ENCODE measurements at places on chromosomes 2 and 18. TPM values are rescaled to one million over a fixed set of nuclear protein-coding genes. Genes with fewer than 3 reads are reported as not detected.

Gene KIF1A
- total RNA-seq, result not detected

Gene RNF138
- 21.7 TPM for total RNA-seq

Gene DIPK1C
- not detected for total RNA-seq

Gene SH2D6
- not detected for total RNA-seq

Gene EFEMP1
- total RNA-seq, result 2,583 TPM

Gene MOGAT1
- total RNA-seq, result not detected

Gene IL1RN
- total RNA-seq, result 0.28 TPM

Gene FAM110C
- 1.4 TPM for total RNA-seq

Gene VWA3B
- not detected for total RNA-seq

Gene GULP1
- total RNA-seq, result 38.9 TPM

Gene GALNT13
- 0.28 TPM for total RNA-seq

Gene RDH14
- total RNA-seq, result 33.5 TPM

Gene NGEF
- 1.9 TPM for total RNA-seq

Gene COL4A3
- total RNA-seq, result 11.0 TPM

Gene LRP1B
- total RNA-seq, result under 0.01 TPM

Gene FSHR
- total RNA-seq, result not detected

Gene HNMT
- 28.0 TPM for total RNA-seq

Gene FAM237A
- not detected for total RNA-seq

Gene NTSR2
- total RNA-seq, result not detected

Measured in regular cardiac myocyte (primary cell).